ENCODE measurements at places on chromosomes 1 and 21.

DNA sequence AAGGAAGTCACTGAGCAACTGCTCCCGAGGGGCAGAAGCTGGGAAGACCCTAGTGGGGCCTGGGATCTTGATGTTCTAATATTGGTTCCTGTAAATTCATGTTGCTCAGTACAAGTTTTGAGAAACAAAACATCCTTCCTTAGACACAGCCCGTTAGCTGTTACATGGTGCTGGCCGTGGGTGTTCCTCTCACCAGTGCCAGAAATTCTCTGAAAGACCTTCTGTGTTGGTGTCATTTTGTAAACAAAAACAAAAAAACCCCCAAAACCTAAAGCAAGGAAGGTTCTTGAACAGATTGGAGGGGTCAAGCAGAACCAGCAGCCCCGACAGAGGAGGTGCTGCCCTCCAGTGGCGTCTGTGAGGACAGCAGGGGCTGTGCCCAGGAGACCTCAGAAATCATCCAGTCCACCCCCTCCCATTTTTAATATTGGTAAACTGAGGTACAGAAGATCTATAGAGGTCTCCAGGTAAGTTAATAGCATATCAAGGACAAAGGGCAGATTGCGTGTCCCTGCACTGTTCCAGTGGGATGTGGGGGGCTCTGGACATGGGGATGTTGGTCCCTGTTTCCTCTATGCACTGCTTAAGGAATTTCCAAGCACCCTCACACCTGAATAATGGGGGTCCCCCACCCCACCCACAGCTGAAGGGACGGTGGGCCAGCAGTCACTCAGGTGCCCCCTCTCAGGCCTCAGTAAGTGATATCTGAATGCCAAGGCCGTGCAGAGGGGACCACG lies 38.2 kb downstream of the SLC2A7 start:
- peak; percentile 54 for DNase-seq

DNA sequence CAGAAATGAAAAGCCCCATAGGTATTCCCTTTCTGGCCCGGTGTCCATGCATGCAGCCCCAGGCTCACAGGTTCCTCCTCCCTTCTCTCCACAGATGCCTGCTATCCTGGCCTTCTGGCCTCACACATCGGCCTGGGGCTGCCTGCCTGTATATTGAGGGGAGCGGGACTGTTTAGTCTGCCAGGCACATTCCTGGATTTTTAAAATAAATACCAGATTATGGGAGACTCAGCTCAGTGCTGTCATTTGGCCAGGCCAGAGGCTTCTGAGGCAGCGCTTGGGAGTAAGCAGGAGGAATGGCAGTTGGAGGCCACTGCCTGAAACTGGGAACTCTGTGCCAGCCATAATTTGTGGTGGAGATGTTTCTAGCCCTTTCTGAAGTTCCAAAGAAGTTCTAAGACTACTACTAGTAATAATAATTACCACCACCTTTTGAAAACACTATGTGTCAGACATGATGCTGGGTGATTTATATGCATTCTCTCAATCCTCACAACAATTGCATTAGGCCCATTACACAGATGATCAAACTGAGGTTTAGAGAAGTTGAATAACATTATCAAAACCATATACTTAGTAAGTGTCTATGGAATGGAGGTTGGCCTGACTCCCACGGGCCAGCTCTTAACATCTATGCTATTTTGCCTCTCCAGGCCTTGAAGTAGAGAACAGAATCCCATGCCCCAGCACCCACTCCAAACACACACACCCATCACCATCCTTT lies 107.6 kb downstream of the PLXNA2 start:
- DNase-seq, result no peak

- no peak for DNase-seq
Measured at GRCh38 chr1:203099805-203100515, 14.1 kb upstream of the MYOG start.

DNA sequence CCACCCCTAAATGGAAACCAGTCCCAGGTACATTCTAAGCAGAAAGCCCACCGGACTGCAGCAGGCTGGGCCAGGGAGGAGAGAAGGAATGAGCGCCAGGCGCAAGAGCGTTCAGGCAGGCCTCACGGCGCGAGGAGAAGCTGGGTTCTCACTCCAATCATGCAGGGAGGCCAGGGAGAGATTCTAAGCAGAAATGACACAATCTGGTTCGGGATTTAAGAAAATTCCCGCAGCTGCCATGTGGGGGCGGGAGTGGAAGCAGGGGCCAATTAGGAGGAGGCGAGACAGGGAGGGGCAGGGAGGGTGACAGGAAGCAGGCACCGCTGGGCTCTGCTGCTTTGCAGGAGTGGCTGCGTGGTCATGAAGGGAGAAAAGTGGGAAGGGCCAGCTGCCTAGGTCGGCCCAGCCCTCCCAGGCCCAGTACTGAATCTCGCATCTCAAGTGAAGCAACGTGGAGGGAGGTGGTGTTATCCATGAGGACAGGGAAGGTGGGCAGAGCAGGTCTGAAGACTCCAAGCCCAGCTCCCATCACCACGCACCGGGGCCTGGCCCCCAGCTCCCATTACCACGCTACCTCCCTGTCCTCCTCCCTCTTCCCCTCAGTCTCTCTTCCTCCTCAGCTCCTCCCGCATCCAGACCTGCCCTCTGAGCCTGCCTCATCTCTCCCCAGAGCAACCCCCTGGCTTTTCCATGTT lies 11.8 kb downstream of the NPHP4 start:
- DNase-seq, result no peak

DNA sequence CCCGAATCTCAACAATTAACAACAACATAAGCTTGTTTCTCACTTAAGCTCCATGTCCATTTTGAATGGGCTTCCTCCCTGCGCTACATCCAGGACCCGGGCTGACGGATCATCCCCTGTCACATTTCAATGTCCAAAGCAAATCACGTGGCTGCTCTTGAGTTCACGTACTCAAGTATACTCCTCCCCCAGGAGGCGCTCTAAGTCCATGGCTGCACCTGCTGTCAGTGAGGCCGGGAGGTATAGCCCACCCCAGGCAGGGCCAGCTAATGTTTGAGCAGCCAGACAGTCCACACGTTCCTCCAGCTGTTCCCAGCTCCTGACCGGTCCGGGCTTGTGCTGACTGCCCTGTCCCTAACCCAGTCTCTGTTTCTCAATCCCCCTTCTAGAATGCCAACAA lies 220.8 kb downstream of the SLC35F3 start:
- no peak for DNase-seq
